ENCODE measurements at places on chromosomes 1 and 21. TPM values are rescaled to one million over a fixed set of nuclear protein-coding genes. Genes with fewer than 3 reads are reported as not detected.
A peak's percentile ranks its signal among the peaks of the same experiment; 100 is the strongest.

DNA sequence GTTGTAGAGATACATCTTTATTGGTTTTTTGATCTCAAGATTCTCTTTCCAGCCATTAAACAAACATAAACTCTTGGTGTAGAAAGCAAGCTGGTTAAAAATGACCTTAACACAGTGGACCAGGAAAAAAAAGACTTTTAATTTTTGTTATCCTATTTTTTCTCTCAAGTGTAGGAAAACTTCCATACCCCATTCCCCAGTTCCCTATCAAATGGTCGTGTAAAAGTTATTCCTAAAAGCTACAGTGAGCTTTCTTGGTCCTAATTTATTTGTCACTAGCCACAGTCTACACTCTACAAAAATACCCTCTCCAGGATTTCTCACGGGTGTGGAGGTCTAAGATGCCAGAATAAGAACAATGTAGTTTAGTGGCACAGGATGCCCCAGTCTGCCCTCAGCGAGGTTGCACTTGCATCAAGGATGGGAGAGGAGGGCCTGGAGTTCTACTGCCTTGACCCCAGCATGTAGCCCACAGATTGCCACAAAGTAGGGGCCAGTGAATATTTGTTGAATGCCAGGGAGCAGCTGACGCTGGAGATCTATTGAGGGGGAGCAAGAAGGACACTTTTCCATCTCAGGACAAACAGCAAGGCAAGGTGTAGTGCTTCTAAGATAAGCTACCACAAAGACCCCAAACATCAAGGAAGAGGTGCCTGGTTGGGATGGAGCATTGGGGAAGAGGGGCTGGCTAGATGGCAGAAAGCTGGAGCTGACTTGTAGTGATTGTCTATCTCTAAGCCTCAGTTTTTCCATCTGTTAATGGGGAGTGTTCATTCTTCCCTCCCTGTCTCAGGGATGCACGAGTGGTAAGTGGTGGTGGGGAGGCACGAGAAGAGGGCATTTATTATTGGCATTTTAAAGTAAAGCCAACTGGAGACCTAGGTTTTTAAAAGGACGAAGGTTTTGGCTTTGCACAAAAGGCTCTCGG is 1.8 kb downstream of the MYCL start:
- DNase-seq, result no peak

- no peak for DNase-seq
Observed at GRCh38 chr1:5836776-5837440, 155.3 kb downstream of the NPHP4 start.

DNA sequence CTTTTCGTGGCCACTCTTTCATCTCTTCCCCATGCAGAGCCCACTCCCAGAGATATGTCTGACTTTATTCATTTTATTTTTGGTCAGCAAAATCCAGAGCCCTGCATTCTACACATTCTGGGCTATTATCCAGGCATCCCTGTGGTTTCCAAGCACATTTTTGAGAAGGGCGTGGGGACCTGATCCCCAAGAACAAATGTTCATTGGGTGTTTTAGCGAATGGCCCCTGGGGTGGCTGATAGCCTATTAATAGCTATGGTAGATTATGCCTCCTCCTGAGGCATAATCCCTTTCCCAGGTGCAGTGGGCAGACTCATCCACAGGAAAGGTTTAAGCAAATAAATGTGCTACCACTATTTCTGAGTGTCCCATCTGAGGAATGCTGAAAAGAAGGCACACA is 511.8 kb upstream of the USP24 start:
- no peak for DNase-seq

DNA sequence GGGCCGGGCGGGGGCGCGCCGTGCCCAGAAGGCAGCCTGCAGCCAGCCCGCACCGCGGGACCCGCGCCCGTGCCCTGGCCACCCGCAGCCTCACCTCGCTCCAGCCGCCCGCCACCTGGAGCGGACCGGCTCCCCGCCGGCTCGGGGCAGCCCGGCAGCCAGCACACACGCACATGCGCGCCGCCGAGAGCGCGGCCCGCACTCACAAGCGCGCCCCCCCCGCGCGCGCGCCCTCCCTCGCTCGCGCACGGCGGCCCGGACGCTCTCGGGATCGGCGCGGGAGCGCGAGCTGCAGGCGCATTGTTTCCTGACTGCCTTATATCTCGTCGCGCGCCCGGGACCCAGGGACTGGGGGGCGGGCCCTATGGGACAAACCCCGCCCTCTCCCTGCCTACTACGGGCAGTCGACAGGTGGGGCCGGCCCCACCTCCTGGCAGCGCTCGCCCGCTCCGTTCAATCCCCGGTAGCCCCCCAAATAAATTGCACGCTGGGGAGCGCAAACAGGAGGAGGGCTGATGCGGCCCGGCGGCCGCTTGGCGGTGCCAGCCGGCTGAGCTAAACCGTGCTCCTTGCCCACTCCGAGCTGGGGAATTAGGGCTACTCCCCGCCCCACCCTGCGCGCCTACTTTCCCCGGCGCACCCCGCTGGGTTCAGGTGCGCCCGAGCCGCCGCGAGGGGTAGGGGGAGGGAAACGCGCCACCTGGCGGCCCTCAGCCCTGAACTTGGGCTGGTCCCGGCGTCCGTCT is at the start of gene MYCL:
Gene MYCL, minus strand, starts transcription at position 204 of the 746 bp plus-strand sequence. CDS start 483 bp downstream, outside the sequence.
- DNase-seq, result peak; percentile 76

DNA sequence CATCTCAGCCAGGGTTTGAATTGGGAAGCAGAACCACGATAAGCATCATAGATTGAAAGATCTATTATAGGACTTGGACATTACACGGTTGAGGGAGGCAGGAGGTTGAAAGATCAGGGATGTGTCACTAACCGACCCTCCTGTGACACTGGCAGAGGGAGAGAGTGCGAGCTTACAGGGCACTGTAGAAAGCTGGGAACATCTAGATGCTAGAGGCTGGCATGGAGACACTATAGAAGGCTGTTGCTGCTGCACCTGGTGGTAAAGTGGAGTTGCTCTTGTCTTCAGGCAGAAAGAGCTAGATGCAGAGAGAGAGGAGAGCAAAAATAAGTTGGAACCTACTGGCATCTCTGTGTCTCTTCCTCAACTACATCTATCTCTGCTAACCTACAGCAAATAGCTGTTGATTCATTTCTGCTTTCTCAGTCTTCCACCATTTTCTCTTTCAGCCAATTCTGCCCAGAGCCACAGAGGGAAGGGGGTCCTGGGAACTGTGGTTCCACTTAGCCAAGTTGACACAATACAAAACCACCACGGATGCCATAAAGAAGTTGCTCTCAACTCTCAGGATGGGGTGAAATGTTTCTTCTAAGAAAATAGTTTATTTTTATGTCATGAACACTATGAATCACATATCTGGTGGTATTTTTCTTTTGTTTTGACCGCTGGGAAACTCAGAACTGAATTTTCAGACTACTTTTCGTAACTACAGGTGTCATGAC is 155.9 kb downstream of the ZNF281 start:
- no peak for DNase-seq

Gene SPRR3
- total RNA-seq, result not detected

Gene FMO1
- not detected for total RNA-seq
